Anterior cingulate cortex (tissue), 58 donors: ENCODE measurements at places on chromosomes 2 and 18.

DNA sequence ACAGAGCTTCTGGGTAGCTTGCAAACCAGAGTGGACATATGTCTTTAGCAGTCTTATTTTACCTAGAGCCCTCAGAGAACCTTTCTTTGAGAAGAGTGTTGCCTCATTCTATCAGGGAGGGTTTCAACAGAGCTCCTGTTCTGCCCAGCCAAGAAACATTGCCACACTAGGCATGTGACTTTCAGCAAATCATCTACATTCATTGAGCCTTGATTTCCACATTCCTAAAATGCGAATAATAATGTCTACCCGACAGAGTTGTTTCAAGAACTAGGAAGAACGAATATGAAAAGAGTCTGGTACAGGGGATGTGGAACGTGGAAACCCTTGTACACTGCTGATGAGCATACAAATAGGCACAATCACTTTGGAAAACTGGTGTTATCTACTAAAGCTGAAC lies 7.8 kb upstream of the PRKAG3 start:
- DNase-seq, result no peak

GRCh38 chr18:64275593-64276300 lies 126.9 kb upstream of the LINC00305 start:
- no peak for DNase-seq

DNA sequence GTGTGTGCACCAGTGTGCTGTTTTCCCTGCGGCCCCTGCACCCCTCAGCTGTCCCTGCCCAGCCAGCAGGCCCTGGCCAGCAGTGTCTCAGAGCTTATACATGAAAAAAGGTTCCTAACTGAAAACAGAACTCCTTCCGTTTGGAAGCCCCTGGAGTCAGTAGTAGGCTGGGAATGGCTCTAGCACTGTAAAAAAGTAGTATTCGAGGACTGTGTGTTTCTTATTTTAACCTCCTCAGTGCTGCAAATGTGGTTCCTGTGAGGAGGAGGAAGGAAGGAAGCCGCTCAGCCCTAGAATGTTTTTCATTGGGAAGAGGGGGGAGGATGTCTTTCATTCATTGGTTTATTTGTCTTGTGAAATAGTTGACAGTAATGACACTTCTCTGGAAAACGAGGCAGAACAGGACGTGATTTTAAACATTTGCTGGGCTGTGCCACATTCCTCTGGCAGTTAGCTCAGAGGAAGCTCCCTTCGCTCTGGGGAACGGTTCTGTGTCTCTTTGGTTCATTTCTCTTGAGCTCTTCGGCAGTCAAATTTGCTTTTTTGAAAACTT lies 103.5 kb downstream of the SPTBN1 start:
- DNase-seq, result no peak

DNA sequence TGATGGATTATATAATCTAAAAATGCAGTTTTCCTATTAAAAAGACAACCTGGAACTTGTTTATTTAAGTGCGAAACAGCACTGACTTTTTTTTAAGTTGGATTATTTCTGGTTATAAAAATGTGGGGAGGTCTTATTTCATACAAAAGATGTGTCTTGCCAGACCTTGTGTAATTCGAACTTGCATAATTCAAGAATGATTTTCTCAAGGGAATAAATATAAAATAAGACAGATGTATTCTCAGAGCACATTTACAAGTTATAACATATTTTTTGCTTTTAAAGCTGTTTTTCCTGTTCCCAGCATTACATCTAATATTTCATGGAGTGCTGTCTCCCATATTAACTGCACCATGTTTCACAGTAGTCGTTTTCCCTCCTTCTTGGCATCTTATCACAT lies 263.1 kb downstream of the CDH20 start:
- DNase-seq, result no peak

DNA sequence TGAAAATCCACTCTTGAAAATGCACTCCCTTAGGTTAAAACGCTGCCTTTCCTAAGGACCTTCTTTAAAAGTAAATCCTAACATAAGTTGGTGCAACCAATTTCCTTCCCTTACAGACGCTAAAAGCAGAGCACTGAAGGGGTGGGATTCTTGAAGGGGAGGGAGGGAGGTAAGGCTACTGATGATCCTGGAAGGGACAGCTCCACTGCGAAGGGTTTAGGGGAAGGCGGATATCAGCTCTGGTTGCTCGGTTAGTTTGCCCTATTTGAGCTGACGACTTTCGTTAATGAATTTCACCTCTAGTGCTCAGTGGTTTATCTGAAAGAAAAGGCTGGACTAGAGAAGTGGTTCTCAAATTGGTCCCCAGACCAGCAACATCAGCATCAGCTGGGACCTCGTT lies 49.7 kb upstream of the SIGLEC15 start:
- DNase-seq, result no peak

GRCh38 chr2:54029721-54030395 lies 59.1 kb upstream of the PSME4 start:
- no peak for DNase-seq

DNA sequence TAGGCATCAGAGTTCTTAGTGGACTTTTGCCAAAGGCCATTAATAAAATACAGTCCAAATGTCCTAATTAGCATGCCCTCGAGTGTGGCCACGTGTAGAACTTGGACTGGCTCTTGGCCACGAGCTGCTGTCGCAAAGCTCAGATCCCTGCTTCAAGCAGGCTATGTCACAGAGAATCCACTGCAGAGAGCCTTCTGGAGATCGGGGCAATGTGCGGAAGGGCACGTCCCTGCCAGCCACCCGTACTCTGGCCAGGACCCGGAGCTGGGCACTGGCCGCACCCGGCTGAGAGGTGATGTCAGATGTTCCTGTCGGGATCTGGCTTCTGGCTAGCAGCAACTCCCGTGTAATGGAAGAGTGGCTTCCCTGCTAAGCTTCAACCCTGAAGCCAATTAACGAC lies 432.7 kb upstream of the ID2 start:
- no peak for DNase-seq

GRCh38 chr2:171540437-171540836 lies 18.2 kb downstream of the CYBRD1 start:
- DNase-seq, result no peak

DNA sequence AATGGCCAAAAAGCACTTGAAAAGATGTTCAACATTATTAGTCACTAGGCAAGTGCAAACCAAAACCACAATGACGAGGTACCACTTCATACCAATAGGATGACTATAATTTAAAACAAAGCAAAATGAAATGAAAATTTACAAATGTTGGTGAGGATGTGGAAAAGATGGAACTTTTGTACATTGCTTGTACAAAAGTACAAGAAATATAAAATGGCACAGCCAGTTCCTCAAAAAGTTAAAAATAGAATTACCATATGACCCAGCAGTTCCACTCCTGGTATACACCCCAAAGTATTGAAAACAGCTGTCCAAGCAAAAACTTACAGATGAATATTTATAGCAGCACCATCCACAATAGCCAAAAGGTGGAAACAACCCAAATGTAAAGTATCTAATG lies 107.8 kb upstream of the XPO1 start:
- no peak for DNase-seq

DNA sequence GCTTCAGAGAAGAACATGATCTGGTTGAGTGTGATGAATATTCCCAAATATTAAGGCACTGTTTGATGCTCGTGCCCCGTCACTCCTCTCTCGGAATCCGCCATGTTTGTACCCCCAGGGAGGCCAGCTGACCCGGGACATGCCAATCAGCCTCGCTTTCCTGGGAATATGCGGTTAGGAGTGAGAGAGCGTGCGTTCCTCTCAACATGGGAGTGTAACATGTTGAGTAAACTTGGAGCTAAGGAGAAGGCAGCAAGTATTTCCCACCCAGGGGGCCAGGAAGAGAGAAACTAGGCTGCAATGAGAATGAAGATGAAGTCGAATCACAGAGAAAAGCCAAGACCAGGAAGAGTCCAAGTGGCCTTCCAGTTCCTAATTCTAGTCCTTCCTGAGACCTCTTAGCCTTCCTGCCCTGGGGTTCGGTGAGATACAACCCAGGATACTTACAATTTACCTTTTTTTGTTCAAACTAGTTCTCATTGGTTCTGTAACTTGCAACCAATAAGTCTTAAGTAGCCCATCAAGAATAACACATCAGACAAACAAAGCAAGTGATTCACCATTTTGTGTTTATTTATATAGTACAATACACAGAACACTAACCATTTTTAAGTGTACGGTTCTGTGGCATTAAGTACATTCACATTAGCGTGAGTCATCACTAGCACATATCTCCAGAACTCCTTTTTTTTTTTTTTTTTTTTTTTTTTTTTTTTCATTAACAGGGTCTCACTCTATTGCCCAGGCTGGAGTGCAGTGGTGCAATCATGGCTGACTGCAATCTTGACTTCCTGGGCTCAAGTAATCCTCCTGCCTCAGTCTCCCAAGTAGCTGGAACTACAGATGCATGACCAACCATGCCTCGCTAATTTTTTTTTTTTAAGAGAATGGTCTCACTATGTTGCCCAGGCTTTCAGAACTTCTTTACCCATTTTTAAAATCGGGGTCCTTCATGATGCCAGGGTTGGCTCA lies 36.4 kb upstream of the SLC1A4 start:
- DNase-seq, result no peak

DNA sequence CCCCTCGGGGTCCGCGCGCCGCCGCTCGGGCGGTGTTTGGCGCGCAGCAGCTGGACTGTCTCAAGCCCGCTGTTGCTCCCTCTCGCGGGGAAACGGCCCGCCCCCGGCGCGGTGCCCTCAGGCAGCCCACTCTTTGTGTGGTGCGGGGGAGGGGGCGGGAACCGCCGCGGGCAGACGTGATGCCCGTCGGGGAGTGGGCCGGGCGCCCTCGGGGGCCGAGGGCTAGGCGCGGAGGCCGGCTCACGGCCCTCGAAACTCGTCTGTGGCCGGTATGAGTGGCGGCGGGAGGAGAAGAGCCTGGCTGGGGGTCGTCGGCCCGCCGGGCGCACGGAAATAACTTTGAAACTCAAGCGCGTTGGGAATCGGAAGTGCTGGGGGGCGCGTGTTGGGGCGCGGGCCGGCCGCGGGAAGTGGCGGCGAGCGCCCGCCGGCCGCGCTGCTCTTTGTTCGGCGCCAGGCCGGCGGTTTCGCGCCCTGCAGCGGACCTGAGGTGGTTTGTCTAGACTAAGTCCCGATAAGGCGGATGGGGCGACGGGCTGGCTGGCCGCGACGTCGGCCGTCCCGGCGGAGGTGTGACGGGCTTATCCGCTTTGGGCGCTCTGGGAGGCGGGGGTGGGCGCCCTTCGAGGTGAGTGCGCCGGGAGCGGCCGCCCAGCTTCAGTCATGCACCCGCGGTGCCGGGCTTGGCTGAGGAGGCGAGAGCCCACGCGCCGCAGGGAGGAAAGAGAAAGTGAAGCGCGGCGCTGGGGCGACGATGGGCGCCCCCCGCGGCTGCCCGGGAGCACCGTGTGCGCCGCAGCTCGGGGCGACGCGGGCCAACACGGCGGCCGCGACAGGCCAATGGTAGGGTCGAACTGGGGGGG lies 679 bp downstream of the PTMA start:
- no peak for DNase-seq

DNA sequence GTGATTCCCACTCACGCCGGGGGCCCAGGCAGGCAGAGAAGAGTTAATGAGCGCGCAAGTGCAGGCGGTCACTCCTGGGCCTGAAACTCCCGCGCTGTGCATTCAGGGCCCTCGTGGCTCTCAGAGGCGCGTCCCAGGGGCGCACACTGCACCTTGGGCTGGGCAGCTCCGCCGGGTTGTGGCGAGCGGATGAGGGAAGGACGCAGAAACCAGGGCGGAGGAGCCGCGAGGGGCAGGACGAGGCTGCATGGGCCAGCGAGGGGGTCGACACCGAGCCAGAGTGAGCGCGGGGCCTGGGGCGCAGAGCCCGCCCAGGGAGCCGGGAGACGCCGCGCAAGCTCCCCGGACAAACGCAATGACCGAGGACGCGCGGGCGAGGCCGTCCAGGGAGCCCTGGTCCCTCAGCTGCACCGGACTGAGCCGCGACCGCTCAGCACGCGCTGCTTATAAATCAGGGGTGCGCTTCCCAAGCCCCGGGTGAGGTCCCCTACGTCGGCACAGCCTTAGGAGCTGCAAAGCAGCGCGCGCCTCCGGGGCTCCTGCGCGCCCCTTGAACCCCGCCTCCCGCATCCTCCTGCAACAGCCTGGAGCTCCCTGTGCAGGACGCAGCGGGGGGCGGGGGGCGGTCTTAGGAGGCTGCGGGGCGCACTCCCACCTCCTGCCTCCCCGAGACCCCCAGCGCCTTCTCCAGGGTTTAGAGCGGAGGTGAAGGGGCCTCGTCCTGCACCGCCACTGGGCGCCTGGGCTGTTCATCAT lies 180.2 kb upstream of the ALKAL2 start:
- DNase-seq, result no peak
